GM20000 (cell line): ENCODE measurements at places on chromosomes 12 and 14.

DNA sequence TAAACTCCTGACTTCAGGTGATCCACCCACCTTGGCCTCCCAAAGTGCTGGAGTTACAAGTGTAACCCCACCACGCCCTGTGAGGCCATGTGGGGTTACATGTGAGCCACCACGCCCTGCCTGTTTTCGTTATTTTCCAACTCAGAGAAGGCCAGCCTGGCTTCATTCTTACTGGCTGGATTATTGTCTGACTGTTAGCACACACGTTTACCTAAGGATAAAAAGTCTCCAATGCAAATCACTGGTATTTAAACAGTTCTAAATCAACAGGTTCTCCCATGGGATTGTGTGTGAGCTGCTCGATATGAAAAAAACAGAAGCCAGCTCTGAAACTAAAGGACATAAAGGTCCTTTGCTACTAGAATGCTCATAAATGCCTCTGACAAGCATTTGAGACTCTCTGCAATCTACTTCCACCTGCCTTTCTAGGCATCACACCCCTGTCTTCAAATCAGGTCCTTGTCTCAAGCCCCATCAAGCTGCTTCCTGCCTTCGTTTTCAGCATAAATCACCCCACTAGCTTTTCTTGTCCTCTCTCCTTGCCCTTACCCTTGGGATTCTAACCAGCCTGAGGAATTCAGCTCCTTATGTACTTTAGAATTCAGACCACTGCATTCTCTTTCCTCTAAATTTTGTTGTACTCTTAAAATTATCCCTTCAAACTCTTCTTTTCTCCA lies 265.0 kb downstream of the DUSP6 start:
- DNase-seq, result no peak

DNA sequence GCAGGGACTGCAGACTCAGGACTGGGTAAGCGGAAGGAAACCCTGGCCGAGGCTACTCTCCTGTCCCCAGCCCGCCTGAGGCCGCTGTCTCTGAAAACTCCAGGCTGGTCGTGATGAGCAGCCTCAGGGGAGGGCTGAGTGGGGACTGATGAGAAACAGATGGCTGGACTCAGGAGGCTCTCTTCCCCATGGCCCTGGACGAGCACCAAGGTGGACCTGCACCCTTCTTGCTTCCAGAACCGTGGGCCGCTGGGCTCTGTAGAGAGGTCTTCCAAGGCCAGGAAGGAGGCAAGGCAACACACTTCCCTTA lies 1.1 kb downstream of the TEX22 start:
- DNase-seq, result no peak

DNA sequence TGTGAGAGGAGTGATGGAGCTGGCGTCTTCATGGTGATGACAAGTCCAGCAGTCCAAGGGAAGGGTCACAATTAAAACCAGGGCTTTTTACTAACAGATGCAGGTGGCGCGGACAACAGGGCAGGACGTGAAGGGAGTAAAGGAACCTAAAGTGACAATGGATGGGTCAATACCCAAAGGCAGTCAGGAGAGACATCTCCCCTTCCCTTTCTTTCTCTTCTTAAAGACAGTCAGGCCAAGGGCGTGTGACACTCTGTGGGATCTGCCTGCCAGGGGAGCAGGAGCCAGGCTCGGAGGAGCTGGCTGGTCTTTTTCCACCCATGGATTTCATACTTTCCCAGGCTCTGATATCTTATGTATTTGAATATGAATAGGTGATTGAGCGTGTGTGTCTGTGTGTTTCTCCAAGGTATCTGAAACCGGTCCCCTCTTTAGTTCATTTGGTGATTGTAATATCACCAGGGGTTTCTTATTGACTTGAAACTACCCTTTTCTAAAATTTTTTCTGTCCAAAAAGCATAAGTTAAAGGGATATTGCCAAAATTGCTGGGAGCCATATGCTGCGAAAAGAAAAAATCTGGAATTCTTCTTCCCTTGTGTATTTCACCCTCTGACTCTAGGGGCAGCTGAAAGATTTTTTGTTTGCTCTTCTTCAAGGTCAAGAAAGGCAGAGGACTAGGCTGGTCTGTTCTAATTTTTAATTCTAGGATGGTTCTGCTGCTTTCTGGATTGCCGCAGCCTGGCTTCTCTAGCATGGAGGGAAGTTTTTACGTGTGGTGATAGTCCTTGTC lies 61.8 kb downstream of the FBXL14 start:
- no peak for DNase-seq

DNA sequence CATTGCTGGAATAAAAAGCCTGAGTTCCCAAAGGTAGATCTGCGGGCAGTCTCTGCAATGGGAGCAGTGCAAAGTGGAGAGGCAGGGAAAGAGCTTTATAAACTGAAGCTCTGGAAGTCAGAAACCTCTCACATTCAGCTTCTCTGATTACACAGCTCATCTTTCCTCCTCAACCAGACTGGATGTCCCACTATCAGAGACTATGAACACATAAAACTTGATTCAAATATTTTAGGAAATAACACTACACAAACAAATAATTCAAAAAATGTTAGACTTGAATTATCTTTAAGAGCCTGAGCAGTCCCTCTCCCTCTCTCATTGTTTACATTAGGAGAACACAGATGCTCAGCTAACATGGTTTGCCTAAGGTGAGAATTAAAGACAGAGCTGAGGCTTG lies 72.9 kb downstream of the DENND5B start:
- DNase-seq, result no peak

DNA sequence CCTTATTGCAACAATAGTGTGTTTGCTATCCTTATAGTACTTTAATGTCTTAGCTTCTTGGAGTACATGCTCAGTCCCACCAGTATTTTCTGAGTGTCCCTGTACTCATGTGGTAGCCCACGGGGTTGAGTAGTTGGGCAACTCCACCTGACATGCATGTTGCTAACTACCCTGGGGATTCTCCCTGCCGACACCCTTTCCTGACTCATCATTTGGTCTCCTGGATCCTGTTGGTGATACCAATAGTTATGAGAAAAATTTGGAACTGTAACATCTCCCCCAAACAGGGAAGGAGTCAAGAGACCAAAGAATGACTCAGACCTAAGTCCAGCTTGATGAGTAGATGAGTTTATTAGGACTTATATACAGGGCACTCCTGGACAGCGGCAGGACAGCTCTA lies 101.6 kb downstream of the BRMS1L start:
- DNase-seq, result no peak

GRCh38 chr12:38949363-38949762 lies 44.0 kb upstream of the CPNE8 start:
- DNase-seq, result no peak

DNA sequence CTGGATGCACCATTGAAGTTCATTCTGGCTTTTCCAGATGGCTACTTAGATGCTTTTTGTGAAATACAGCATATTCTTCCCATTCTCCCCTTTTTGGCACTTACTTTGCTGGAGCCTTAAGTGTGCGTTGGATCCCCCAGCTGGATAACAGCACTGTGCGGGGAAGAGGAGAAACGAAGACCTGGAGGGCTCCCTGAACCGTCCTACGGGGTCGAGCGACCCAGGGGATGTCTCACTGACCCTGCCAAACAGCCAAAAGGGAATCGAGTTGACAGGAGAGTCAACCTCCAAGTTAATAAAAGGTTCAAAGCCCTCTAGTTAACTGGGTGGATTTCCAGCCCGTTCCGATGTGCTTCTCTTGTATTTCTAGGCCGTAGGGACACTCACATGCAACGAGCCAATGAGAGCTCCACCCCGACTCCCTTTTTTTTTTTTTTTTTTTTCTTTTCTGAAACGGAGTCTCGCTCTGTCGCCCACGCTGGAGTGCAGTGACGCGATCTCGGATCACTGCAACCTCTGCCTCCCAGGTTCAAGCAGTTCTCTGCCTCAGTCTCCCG lies 1.0 kb upstream of the CAMKK2 start:
- peak; percentile 47 for DNase-seq

GRCh38 chr12:119998471-119999245 lies 9.6 kb downstream of the BICDL1 start:
- no peak for DNase-seq

DNA sequence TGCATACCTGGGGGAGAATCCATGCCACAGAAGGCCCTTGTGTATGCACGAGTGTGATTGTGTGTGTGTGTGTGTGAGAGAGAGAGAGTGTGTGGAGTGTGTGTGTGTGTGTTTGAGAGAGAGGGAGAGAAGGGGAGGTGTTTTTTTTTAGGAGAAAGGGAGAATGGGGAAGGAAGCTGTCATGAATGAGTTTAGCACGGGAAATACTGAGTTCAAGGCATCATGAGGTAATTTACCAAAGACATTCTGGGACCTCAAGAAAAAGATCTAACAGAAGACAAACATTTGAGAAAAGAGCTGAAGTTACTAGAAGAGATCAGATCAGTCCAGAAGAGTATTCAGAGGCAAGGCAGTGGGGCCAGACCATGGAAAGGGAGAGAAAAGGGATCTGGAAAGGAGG lies 157.1 kb downstream of the TTC7B start:
- DNase-seq, result no peak

DNA sequence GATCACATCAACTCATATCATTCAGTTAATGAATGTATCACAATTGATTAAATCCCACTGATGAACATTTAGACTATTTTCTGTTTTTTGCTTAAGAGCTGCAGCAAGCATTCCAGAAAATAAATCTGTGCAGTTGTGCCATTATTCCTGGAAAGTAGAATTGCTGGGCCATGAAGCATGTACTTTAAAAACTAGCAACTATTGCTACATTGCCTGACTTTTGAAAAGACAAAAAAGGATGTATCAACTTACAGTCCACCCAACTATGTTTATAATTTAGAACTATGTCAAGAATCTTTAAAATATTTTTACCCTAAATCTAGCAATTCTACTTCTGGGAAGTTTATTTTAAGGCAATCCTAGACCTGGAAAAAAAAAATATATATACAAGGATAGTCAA lies 33.4 kb upstream of the ERGIC2 start:
- DNase-seq, result no peak

DNA sequence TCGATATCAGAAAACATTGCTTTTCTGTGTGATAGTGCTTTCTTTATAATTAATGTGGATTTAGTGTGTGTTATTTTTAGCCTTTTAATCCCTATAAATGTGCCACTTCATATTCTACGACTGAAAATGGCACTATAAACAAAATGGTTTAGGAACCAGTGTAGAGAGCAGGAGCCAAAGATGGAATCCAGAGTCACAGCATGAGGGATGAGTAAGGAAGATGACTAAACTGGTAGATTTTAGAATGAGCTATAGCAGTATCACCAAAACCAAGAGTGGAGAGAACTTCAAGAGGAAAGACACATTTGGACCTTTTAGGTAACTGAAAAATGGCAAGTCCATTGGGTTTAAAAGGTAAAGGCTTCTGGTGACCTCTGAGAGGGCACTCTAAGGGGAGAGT lies 887.2 kb downstream of the NRXN3 start:
- DNase-seq, result no peak

DNA sequence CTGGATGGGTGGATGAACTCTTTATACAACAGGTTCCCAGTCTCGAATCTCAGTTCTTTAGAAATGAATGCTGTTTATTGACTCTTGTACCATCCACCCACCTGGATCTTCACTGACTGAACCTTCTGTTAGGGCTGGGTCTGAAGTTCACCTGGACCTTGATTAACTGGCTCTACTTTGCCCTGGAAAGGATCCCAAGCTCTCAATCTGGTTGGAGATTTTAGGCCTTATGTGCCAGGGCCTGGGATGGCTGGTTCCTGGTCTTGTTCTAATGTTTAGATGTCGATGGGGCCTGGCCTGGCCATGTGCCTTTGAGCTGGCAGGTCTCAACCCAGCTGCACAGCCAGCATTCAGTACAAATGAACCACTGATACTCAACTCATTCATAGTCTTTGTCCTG lies 76.5 kb upstream of the MED13L start:
- DNase-seq, result no peak

DNA sequence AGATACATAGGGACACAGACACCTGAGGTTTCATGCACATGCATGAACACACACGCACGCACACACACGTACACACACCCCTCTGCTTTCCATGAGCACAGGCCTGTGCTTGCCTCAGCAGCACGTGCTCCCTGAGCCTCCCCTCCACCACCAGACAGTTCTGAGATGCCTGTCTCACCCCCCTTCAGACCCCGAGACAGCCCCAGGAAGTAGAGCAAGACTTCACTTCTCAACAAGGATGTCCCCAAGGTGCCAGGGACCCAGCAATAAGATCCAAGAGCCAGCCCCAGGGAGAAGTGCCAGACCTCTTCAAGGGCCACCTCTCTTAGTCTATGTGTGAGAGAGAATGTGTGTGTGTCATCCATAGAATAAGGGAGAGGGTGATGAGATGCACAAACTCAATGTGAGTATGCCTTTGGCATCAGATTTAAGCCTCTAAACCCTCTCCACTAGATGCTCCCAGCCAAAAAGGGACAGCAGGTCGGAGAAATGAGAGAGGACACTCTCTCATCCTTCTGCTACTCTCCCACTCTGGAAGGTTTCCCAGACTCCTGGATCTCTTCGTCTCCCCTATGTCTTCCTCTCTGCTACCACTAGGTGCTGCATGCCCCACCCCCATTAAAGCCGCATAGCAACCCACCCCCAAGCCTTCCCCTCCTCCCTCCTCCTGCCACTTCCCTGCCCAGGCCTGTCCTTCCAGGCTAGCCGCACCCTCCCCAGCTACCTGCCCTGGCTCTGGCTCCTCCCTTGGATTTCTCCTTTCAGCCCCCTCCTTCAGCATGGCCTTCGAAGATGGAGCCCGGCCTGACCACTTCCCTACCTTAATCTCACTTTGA lies 7.7 kb downstream of the RARG start:
- DNase-seq, result no peak

DNA sequence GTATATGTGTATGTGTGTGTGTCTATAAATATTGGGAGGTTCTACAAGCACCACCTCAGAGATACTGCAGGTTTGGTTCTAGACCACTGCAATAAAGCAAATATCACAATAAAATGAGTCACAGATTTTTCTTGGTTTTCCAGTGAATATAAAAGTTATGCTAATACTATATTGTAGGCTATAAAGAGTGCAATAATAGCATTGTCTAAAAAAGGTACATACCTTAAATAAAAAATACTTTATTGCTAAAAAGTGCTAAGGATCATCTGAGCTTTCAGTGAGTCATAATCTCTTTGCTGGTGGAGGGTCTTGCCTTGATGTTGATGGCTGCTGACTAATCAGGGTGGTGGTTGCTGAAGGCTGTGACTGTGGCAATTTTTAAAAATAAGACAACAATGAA lies 111.1 kb downstream of the VEZT start:
- DNase-seq, result no peak

DNA sequence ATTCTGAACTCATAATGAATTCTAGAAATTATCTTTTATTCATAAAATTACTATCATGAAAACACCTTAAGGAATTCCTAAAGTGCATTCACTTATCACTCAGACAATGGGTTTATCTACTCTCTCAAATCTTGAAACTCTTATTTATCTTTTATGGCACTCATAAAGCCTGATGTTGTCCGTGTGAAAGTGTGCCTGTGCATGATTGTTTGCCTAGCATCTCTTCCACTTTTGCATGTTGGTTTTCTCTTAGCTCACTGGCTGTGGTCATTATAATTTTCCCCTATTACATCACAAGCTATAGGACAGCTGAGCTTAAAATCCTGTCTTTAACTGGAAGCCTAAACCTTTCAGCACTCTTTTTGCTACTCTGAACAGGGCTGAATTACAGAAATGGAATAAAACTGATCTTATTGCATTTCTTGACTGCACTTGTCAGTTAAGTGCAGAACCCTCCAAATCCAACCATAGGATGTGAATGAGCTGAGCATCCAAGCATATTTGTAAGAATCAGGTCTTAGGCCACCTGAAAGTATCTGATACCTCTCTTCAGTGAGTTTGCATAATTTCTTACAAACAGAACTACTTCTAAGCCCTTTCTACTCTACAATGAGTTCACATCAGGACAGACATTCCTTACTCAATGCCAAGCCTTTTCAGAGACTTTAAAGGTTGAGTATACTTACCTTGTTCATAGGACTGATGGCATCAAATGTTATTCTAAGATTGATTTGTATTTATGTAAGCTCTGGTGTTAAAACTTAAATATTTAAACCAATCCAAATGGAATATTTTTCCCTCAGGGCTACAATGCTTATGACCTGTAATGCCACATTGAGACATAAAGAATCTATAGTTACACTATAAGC lies 221.2 kb upstream of the KITLG start:
- DNase-seq, result no peak
